Suprapubic skin (tissue), 4 donors: ENCODE measurements at places on chromosomes 11 and 22.

DNA sequence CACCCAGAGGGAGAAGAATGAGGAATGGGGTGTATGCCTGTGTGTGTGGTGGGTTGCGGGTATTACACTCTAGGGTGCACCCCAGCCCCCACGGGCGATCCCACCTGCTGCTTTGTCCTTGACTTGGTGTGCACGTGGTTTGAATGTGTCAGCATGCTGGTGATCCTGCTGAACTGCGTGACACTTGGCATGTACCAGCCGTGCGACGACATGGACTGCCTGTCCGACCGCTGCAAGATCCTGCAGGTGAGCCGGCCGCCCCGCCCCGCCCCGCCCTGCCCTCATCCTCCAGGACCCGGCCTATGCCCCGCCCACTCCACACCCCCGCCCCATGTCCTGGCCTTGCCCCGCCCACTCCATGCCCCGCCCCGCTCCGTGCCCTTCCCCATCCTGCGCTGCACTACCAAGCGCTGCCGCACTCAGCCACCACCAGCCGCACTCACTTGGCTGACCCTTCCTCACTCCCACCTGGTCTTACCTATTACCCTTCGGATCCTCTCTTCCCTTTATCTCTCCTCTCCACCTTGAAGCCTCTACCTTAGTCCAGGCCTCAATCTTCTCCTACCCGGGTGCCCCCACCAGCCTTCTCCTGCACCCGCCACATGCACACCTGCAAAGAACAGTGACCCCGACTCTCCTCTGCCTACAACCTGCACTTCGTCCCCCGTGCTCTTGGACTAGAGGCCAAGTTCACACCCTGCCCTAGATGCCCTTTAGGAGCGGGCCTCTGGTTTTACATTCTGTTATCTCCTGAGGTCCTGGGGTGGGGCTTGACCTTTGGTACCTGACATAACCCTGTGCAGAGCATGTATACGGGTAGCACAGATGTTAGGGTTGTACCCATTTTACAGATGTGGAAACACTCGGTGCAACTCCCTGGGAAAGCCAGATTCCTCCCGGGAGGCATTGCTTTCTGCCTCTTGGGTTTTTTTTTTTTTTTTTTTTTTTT, 27.7 kb downstream of the CACNA1I start:
- no peak for DNase-seq

DNA sequence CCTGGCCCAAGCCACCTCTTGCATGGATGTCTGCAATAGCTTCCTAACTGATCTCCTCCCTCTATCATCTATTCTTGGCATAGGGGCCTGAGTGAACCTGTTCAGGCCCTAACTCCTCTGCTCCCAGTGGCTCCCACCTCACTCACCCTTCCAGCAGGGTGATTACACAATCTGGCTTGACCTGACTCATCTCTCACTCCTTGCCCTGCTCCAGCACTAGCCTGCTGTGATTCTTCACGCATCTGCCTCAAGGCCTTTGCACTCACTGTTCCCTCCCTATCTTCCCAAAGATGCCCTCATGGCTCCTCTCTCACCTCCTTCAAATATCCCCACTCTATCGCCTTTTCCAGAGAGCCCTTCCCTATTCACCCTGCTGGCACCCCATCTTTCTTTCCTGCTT, 10.5 kb downstream of the SCN4B start:
- no peak for DNase-seq

DNA sequence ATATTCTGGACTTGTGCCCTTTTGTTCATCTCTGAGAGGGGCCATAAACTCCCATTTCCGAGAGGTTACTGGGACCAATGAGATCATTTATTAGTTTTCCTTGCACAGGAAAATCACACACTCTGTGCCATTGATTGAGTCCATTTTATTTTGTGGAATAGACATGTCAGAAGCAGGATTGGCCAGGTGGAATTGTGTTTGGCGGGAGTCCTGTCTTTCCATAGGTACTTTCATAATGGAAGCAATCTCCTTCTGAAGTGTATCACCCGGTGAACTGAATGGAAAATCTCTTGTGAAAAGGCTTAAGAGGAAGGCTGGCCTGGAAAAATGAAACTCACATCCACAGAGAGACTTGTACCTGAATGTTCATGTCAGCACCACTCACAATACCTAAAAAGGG, 63.0 kb upstream of the PARVG start:
- DNase-seq = no peak

DNA sequence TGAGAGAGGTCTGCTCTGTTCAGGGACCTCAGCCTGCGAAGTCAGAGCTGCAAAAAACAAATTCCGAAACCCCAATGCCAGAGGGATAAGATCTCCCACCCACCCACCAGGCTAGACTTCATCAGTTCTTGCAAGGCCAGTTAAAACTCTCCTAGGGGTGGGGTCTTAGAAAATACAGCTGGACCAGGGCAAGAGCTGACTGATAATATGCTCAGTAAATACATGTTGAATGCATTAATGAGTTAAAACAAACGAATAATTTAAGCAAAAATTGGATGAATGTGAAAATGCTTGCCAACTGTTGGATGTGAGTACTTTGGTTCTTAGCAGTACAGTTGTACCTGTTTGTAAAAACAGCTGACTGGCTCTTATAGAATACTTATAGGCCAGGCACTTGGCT, 129.8 kb downstream of the SERGEF start:
- no peak for DNase-seq

DNA sequence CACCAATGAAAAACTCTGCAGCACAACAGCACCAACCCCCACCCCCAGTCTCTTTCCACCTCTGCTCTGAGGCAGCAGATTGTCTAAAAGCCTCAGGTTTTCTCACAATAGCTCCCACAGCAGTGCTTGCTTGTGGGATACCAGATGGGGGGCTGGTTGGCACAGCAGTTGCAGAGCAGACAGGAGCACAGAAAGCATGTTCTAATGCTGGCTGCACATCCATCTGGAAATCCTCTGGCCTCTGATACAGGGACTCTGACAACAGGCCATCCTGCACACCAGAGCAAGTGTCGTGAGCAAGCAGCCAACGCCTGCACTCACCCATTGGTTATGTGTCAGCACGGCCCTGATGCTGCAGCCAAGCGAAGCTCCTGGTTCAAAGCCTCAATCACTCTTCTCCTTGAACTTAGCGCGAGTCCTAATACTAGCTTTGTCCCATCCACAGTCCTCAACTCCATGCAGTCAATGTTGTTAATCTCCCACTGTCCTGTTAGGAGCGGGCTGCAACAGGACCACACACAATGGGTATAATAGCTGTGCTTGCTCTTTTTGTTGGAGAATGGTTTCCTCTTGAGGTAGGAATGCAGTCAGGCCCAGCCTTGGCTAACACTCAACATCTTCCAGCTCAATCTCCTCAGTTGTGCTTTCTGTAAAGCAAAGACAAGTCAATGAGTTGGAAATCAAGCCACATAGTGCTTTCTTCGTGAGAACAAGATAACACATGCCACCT, 30.3 kb downstream of the VSTM5 start:
- DNase-seq = no peak

DNA sequence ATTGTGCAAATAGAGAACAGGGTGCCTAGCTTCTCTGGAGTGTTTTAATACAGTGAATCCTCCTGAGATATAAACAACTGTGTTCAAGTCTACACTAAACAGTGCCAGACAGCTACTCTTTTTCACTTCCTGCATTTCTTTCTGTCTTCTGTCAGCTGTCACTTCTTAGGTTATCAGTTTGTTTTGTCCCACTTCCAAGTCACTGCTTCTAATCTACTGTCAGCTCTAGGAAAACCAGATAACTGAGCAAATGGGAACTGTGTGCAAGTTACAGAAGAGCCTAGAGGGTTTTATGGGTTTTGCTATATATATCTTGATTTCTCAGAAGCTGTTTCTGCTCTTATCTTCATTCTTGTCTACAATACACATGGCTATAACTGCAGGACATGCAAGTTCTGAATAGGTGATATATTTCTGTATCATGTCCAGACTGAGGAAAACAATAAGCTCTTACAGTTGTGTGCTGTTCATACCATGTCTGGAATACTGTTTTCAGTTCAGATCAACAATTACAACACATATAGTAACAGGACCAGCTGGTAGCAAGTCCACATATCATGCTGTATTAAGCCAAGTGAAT, 5.8 kb downstream of the PITPNB start:
- no peak for DNase-seq

DNA sequence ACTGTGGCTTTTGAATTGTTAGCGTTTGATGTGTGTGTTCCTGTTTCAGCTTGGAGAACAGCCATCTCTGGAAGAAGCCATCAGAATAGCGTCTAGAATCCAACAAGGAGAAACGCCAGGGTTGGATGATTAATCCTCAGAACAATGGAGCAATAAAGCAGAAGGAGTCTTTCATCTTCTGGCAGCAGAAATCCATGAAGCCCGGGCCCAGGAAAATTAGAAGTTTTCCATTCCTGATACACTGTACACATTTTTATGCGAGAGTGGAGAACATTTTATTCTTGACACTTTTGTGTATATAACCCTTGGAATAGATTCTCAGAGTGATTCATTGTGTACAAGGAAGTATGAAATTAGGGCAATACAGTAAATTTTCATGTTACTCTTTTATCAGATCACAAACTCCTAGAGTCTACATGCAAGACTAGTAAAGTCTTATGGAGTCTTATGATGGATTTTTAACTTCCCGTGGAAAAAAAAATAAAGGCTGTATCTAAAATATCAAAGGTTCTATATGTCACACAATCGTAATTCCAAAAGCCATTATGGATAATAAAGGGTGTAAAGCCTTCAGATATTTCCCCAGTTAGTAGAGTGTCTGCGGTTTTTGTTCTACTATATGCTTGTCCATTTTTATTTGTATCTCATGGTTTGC, 45.9 kb upstream of the WEE1 start:
- no peak for DNase-seq

DNA sequence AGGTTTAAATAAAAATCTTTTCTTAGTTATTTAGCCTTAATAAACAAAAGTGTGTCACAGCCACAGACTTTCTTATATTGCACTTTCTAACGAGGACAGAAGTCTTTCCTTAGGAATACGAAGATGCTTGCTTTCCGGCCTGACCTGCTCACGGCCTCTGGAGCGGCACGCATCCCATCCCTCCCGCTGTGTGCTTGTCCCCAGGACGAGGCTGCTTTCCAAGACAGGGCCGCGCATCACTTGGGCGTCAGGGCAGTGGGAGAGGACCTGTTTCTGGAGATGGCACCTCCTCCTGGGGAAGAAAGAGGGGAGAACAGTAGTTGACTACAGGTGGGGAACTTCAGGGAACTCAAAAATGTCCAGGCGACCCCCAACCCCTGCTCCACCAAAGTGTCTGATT, 26.4 kb downstream of the GRIK4 start:
- no peak for DNase-seq

GRCh38 chr11:120516461-120517389, 5.2 kb downstream of the GRIK4 start:
- DNase-seq = no peak

GRCh38 chr22:38549101-38549894, 20.7 kb downstream of the DMC1 start:
- no peak for DNase-seq

- no peak for DNase-seq
Observed at GRCh38 chr11:6629892-6630631, 10.8 kb upstream of the TPP1 start.

GRCh38 chr11:64865286-64866172, 12.9 kb downstream of the EHD1 start:
- DNase-seq = no peak

DNA sequence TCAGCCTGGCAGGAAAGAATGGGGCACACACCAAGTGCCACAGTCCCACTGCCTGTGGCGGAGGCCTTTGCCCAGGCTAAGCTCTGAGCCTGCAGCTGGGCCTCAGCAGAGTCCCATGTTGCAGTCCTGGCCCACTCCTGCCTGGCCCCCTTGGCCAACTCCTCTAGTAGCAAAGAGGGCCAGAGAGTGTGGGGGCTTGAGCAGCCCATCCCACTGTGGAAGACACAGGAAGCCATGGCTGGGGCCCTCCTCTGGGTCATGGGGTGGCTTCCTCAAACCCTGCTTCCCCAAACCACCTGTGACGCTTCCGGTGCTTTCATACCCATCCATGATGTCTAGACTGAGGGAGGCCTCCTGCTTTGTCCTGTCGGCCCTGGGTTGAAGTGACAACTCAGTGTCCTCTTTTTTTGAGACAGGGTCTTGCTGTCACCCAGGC, 5.8 kb downstream of the RPS19BP1 start:
- no peak for DNase-seq

GRCh38 chr22:29346659-29347058, 31.2 kb upstream of the RASL10A start:
- DNase-seq = no peak

DNA sequence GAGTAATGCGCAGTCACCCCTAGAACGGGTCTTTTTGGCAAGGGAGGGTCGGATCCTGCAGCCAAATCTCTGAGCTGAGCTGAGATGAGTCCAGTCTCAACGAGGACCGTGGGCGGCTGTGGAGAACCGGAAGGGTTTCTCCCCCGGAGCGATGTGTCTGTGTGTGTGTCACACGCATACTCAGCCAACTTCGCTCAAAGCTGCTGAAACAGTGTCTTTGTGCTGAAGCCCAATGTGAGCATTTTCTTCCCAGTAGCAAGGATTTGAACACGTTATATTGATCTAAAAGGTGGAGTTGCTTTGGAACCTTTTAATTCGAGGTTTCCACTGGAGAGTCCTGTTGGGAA, 1.4 kb upstream of the CELSR1 start:
- DNase-seq = no peak

DNA sequence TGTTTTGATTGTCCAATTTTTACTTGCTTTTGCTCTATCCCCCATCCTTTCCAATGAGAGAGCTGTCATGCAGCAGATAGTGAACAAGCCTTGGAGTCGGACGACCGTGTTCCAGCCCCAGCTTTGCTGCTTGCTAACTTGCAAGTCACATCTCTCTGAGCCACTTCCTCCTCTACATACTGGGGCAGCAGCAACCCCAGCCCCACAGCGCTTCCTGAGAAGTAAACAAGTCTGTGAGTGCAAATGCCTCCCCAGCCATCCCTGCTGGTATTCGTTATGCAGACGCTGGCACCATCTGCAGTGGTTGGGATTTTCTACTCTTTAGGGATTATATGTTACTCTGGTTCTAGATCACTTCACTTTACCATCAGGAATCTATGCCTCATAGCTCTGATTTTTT, 35.0 kb downstream of the TPBGL start:
- peak; percentile 80 for DNase-seq
